ENCODE measurements at places on chromosomes 16 and 17.

DNA sequence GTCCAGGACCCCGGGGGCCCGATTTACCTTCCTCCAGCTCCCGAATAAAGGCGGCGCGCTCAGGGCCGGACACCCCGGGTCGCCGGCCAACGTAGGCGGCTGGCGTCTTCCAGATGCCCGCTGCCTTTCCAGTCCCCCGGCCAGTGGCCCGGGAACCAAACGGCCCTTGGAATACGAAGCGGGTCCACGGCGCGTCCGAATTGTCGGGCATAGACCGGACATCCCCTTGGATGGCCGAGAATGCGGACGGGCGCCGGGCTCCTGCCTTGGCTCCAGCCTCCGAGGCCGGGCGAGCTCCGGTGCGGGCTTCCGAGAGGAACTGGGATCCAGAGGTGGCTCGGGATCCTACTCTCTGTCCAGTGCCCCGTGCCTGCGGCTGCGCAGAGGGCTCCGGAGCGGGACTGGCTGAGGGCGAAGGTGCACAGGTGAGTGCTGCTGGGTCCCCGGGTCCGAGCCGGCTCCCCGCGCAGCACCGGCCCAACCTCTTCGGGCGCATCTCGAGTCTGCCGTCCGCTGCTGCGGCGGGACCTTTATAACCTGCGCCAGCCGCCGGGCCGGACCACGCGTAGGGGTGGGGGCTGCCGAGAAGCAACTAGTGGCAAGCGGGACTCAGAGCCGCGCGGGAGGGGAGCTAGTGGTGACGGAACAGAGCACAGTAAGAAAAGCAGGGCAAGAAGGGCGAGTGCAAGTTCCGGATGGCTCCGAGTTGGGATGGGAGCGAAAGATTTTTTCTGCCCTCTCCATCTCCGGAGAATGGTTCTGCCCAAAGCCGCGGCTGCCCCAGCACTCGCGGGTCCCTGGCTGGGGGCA lies at the start of gene HAP1:
Gene HAP1 (minus strand): TSS at position 505 of the 810 bp plus-strand sequence. CDS start 9 bp downstream, at position 496.
- DNase-seq: peak; percentile 23

DNA sequence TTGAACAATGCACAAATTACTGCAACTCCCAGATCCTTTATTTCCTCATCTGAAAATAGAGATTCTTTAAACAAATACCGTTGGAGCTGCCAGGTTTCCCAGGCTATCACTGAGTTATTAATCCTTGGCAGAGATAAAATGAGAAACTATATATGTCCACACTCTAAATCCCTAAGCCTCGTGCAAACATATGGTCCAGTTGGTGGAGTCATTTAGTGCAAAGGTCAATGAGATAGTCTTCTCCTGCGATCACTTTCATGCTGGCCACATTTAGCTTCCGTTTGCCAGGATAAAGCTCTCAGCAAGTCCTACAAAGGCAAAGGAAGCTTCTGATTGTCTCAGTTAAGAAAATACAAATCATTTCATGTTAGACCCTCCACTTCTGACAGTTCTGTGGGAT lies 11.0 kb downstream of the GRIN2A start:
- no peak for DNase-seq

DNA sequence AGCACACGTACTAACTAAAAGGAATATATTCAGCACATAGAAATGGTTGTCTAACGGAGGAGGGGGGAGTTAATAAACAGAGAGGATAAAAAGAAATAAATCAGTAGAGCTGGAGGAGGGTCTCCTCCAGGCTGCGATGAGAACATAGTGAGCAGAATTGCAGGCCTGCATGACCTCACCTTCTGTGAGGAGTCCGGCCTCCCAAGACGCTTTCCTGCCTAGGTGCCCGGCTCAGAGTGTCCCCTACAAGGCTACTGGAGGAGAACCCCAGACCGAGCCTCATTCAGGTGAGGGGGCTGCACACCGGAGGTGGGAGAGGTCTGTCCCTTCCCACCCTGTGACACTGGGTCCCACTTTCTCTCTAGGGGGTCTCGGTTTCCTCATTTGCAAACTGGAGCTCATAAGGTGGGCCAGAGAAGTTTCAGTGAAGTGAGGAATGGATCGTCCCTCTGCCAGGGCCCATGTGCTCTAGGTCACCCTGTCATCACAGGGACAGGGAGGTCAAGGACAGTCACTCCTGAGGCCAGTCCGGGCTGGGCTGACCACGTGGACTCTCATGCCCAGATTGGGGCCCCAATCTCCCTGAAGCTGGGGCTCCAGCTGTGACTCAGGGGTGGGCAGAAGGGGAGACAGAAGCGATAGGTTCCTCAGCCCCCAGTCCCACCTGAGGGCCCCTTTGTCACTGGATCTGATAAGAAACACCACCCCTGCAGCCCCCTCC lies 3.3 kb upstream of the HBM start:
- DNase-seq: no peak

DNA sequence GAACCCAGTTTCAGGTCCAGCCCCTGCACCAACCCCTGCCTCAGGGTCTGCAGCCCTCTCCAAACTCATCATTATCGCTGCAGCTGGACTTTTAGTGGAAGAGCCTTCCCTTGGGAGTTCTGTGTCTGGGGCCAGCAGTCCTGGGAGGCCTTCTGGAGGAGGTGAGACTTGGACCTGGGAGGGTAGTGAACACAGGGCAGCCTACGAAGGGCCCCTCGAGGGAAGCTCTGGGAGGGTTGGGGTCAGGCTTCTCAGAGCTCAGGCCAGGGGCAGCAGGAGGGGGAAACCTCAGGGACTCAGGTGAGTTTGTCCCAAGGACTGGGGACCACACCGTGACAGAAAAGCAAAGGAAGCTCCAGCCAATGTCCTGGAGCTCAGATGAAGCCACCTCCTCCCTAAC lies 11.3 kb upstream of the SRRM2 start:
- no peak for DNase-seq

GRCh38 chr16:2715966-2716885 lies 3.8 kb downstream of the PRSS27 start:
- no peak for DNase-seq

- no peak for DNase-seq
Observed at GRCh38 chr17:78921437-78921971, 3.7 kb downstream of the TIMP2 start.

DNA sequence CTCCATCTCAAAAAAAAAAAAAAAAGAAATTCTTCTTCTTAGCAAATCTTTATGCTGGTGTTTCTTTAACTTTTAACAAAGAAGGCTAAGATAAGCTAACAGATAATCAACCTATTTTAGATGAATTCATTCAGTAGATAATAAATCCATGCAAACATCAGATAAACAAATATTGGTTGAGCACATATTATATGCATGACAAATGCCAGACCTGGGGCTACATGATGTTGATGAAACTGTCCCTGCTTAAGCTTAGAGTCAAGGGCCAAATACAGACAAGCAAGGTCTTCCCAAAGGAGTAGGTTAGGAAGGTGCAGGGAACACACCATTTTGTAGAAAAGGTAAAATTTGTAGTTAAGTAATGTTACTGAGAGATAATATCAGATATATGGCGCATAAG lies 6.7 kb upstream of the MAP2K6 start:
- DNase-seq: no peak

DNA sequence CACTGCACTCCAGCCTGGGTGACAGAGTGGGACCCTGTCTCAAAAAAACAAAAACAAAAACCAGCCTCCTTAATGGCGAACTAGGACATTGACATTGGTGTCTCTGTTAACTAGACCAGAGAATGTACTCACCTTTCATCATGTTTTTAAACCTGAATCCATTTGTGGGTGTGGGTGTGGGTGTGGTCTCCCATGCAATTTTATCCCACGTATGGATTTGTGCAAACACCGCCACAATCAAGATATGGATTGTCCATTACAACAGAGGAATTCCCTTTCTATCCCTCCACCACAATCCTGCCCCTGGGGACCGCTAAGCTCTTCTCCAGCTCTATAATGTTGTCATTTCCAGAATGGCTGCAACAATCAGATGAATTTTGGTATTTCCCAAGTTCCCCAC lies 49.9 kb downstream of the DNAH17 start:
- DNase-seq: no peak

- DNase-seq: peak; percentile 90
Observed at GRCh38 chr17:8163978-8164814, 1.4 kb upstream of the VAMP2 start.

- DNase-seq: no peak
Observed at GRCh38 chr16:66260522-66261254, 105.8 kb upstream of the CDH5 start.

DNA sequence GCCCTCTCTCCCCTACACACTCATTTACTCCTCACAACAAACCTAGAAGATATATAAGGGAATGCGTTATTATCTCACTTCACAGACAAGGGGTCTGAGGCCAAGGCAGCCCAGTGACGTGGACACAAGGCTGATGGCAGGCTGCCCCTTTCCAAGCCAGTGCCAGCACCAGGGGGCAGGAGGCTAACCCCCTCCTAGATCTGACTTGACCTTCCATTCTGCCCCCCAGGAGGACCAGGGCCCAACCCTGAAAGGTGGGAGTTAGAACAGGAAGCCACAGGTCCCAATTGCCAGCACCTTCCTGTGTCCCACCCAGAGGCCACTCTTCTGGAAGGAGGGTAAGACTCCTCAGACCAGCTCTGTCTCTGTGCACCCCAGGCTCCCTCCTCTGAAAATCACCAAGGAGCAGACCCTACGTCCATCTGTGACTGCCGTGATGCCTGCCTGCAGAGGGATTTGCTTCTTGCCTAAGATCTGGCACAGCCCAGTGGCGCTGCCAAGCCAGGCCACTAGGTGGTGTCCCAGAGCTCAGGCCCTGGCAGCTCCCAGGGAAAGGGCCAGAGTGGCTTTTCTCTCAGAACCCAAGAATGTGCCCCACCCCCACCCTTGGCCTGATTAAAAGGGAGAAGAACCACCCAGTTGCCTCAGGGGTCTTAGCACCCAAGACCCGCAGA lies 42.4 kb upstream of the MRPS23 start:
- DNase-seq: peak; percentile 87

GRCh38 chr17:72120642-72121163 lies at the start of gene SOX9:
SOX9 (plus strand) TSS chr17:72121020; CDS start chr17:72121392, 372 bp downstream.
- no peak for DNase-seq

DNA sequence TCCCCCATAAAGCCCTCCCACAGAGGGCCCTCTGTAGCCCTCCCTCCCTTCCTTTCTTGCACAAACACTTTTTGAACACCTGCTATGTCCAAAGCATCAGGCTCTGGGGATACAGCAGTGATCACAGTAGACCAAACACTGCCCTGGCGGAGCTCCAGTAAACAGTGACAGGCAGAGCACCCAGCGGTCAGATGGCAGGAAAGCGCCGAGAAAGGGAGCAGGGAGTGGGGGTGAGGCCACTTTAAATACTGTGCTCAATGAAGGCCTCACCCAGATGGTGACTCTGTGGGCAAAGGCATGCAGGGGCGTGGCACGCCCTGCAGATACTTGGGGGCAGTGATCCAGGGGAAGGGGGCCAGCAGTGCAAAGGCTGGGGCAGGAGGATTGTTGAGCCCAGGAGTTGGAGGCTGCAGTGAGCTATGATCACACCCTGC lies 7.6 kb downstream of the PRR29 start:
- no peak for DNase-seq

DNA sequence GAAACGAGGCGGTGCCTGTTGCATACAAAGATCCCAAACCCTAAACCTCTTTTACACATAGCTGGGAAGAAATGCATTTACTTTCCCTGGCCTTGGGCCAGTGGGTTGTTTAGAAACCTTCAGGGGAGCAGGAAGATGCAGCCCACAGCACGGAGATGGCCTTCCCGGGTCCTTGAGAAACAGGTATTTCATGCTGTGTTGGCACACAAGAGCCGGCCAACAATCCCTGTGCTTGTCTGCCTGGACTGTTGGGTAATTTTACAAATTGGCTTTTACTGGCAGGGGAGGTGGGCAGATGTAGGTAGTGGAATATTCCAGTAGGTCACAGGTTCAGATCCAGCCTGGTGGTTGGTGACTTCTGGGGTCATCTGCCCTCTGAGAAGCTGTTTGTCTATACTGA lies 148.0 kb downstream of the FOXL1 start:
- no peak for DNase-seq

DNA sequence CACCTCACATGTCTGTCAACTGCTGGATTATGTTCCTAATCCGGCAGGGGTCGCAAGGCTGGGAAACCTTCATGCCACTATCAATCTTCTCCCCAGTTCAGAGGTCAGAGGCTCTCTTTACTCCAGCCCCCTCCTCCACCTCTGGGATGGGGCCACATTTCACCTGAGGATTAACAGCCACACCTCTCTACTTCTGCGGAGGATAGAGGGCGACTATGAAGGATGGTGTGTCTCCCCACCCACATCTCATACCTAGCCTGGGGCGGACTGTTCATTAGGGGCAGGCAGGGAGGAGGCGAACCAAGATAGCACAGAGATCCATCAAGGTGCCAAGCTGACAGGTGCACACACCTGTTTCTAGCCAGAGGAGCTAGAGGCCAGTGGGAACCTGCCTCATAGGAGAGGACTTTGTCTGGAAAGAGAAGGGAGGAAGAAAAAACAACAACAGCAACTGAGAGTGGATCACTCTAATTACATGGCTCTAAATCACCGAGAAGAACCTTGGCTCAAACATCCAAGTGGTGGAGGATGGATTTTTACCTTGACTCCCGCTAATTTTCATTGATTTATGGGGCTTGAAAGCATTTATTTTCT lies 41.9 kb upstream of the SKAP1 start:
- DNase-seq: no peak

- DNase-seq: no peak
Observed at GRCh38 chr16:47852991-47853390, 302.8 kb downstream of the ABCC12 start.

GRCh38 chr17:39063681-39064069 lies 87.8 kb downstream of the PLXDC1 start:
- no peak for DNase-seq

GRCh38 chr16:71943887-71944286 lies 48.6 kb downstream of the IST1 start:
- DNase-seq: no peak

DNA sequence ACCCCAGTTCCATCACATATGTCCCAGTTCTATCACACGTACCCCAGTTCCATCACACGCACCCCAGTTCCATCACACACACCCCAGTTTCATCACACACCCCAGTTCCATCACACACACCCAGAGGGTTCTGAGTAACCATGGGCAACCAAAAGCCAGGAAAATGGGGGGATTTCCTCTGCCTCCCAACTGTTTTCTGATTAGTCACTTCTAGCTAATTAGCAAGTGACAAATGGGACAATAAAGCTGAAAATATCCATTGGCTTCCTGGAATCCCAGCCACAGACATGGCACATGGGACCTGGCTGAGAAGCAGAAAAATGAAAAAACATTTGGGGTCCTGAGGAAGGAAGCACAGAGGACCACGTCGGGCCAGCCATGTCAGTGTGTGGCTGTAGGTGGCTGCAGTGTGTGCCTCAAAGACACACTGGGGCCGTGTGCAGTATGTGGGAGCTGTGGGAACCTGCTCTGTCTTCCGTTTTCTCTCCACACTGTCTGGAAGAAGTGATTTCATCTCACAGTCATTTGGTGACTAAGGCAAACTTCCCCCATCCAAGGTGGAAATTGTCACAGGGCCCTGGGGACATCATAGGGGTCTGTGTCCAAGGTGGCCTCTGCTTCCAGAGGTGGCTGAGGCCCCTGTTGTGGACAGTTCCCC lies 106.7 kb downstream of the CMIP start:
- peak; percentile 35 for DNase-seq

GRCh38 chr17:7029659-7030058 lies 6.2 kb upstream of the SLC16A13 start:
- DNase-seq: peak; percentile 58

DNA sequence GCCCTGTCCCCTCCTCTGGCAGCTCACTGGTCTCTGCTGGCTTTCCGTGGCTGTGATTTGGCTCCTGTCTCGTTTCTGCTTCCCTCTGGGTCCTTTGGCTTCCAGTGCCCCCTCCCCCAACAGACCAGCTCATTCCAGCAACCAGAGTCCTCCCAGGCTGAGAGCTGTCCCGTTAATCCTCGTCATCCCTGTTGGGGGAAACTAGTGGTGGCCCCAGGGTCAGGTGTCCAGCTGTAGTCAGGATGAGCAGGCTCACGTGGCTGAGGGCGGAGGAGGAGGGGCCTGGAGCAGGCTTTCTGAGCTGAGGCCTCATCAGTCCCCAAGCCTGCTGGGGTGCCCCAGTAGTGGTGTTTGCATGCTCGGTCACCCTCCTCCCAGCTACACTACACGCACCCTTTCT lies 10.7 kb upstream of the CBX4 start:
- no peak for DNase-seq
